ENCODE measurements at places on chromosomes 1 and 21.

DNA sequence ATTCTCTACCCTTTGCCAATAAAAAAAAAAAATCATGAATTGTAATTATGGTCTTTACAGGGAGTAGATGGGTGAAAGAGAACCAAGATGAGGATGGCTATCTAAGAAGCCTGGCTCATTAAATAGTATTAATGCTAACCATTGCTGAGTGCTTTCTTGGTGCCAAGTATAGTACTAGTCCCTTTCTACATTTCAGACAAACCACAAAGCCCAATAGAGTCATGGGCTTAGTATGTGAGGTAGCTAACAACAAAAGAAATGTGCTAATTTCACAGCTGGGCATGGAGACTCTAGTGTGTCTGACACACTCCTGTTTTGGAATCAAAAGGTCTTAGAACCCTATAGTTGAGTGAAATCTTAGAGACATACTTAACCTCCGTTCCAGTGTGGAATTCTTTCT, 84.5 kb upstream of the ESRRG start:
- DNase-seq: no peak
- H3K4me1 ChIP-seq: no peaks in the 10 kb centered on the region
- H3K4me3 ChIP-seq: no peak overlapping the region
- no peak overlapping the region for H3K27ac ChIP-seq
- no peaks in the 10 kb centered on the region for H3K27me3 ChIP-seq

DNA sequence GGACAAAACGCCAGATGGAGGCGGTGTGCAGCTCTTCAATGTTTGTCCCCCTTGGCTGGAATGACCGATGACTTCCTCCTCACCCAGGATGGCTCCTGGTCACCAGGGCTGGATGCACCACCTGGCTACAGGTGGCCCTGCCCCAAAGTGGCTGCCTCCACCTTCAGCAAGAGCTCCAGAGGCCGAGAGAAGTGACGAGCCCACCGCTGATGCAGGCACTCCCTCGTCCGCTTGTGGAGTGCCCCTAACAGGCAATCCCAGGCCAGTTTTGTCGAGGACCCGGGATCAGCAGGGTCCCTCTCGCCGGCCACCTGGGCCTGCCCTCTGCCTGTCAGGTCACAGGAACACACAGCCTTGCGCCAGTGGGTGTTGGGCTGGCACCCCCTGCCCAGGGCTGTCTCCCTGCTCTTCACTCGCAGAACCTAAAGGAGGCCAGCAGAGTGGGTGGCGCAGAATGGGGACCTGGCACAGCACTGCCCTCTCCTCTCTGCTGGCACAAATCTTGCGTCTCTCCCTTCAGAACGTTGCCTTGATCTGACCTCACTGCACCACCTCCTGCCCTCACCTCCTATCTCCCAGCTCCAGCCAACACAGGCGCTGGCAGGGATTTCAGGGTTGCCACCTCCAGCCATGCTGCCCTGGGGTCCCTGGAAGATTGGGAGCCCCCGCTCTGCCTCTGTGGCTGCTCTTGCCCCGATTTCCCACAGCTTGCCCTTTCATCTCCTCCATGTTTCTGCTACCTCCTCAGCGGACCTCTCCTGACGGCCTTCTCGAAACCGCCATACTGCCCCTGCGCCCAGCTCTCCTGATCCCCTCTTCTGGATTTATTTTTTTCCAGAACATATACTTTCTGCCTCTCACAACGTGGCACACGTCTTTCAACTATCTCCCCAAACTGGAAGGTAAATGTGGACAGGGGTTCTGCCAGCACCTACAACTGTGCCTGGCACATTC, 38.6 kb downstream of the SLC45A1 start:
- no peaks in the 10 kb centered on the region for H3K4me1 ChIP-seq
- no peak for DNase-seq
- no peaks in the 10 kb centered on the region for H3K27me3 ChIP-seq
- no peak overlapping the region for H3K4me3 ChIP-seq
- no peak overlapping the region for H3K27ac ChIP-seq

- peaks cover 7% of the 10 kb centered on the region for H3K4me1 ChIP-seq
- no peak overlapping the region for H3K4me3 ChIP-seq
- no peaks in the 10 kb centered on the region for H3K27me3 ChIP-seq
- peak overlapping the region; percentile 73 for H3K27ac ChIP-seq
- no peak for DNase-seq
Measured at GRCh38 chr1:229554886-229555621, 3.5 kb downstream of the ABCB10 start.

DNA sequence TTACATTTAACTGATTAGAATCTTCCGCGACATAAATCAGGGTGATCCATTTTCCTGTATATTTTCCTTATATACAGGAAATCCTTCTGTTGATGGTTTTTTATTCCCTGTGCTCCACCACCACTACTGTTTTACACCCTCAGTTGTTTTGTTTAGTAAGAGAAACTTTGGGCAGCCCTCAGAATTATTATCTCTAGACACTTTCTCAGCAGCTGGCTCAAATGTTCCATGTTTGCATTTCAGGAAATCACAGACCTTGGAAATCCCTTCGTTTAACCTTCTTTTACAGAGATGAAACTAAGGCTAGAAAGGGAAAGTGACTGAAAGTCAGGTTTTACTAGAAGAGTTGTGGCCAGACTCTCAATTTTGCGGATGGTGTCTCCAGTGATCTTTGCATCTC, 15.2 kb downstream of the ZNF697 start:
- no peaks in the 10 kb centered on the region for H3K27me3 ChIP-seq
- H3K4me1 ChIP-seq: no peaks in the 10 kb centered on the region
- DNase-seq: no peak
- H3K4me3 ChIP-seq: no peak overlapping the region
- no peaks in the 10 kb centered on the region for H3K36me3 ChIP-seq

- no peaks in the 10 kb centered on the region for H3K4me1 ChIP-seq
Measured at GRCh38 chr1:118155106-118155505, 29.9 kb downstream of the SPAG17 start.

GRCh38 chr1:109369167-109369746, 28.5 kb downstream of the SORT1 start:
- no peak for DNase-seq
- no peaks in the 10 kb centered on the region for H3K27me3 ChIP-seq
- no peak overlapping the region for H3K4me3 ChIP-seq
- no peaks in the 10 kb centered on the region for H3K36me3 ChIP-seq

DNA sequence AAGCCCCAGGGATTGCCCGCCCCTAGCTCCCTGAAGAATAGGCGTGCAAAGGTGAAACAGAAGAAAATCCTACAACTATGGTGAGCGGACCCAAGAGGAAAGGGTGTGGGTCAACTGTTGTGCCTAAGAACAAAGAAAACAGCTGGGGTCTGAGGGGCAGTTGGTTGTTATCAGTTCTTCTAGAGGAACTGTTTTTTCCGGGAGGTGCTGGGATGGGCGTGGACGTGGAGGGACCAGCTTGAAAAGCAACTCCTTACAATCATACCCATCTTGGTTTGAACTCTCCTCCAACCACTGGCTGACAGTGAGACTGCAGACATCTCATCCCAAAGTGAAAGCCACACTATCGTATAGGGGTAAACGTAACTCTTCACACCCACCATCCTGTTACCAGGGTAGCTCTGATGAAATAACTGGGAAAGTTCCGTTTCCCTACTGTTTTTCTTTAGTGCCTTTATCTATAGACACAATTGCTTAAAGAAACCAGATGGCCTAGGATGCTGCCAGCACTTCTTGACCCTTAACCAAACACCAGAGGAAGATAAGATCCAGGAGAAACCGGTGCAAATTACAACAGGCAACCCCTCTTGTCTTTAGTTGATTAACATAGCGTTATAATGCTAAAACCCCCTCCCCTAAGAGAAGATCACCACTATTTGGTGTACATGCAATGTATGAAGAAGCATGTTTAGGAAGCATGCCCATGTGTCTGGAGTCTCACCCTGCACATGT, 25.6 kb upstream of the FAM89A start:
- H3K36me3 ChIP-seq: no peaks in the 10 kb centered on the region
- H3K27ac ChIP-seq: no peak overlapping the region
- no peaks in the 10 kb centered on the region for H3K4me1 ChIP-seq
- no peaks in the 10 kb centered on the region for H3K27me3 ChIP-seq
- no peak overlapping the region for H3K4me3 ChIP-seq
- no peak for DNase-seq

DNA sequence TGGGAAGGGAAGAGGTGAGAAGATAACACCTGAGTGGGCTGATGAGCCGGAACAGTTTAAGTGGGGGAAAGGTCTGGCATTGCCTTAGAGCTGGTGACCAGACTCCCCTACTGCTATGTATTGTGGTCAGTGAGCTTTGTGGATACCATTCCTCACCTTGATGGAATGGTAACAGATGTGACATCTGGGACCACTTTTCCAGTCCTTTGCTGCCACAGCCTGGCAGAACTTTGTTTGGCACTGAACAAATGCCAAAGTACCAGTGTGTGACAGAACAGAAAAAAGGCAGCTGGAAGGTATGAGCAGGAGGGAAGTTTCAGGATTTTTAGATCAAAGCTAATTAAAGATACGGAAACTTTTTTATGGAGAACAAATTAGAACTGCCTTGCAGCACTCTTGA, 6.2 kb downstream of the MED8 start:
- H3K4me3 ChIP-seq: no peak overlapping the region
- no peak for DNase-seq
- no peaks in the 10 kb centered on the region for H3K27me3 ChIP-seq
- H3K36me3 ChIP-seq: no peaks in the 10 kb centered on the region
- H3K4me1 ChIP-seq: no peaks in the 10 kb centered on the region

- H3K36me3 ChIP-seq: no peaks in the 10 kb centered on the region
- no peak overlapping the region for H3K27ac ChIP-seq
- H3K4me1 ChIP-seq: no peaks in the 10 kb centered on the region
- no peak overlapping the region for H3K4me3 ChIP-seq
Measured at GRCh38 chr1:99457381-99458165, 188.3 kb upstream of the PALMD start.

GRCh38 chr1:201282216-201282615, 1.1 kb upstream of the PKP1 start:
- DNase-seq: no peak
- H3K4me1 ChIP-seq: no peaks in the 10 kb centered on the region
- no peaks in the 10 kb centered on the region for H3K27me3 ChIP-seq

GRCh38 chr21:44932408-44933181, 7.2 kb upstream of the SLX9 start:
- H3K36me3 ChIP-seq: no peaks in the 10 kb centered on the region
- H3K4me1 ChIP-seq: peaks cover 16% of the 10 kb centered on the region
- peak overlapping the region; percentile 44 for H3K4me3 ChIP-seq

GRCh38 chr1:156664767-156665411, 12.3 kb downstream of the NES start:
- peak overlapping the region; percentile 89 for H3K27ac ChIP-seq
- DNase-seq: peak; percentile 58
- H3K4me1 ChIP-seq: peaks cover 70% of the 10 kb centered on the region
- H3K4me3 ChIP-seq: no peak overlapping the region

DNA sequence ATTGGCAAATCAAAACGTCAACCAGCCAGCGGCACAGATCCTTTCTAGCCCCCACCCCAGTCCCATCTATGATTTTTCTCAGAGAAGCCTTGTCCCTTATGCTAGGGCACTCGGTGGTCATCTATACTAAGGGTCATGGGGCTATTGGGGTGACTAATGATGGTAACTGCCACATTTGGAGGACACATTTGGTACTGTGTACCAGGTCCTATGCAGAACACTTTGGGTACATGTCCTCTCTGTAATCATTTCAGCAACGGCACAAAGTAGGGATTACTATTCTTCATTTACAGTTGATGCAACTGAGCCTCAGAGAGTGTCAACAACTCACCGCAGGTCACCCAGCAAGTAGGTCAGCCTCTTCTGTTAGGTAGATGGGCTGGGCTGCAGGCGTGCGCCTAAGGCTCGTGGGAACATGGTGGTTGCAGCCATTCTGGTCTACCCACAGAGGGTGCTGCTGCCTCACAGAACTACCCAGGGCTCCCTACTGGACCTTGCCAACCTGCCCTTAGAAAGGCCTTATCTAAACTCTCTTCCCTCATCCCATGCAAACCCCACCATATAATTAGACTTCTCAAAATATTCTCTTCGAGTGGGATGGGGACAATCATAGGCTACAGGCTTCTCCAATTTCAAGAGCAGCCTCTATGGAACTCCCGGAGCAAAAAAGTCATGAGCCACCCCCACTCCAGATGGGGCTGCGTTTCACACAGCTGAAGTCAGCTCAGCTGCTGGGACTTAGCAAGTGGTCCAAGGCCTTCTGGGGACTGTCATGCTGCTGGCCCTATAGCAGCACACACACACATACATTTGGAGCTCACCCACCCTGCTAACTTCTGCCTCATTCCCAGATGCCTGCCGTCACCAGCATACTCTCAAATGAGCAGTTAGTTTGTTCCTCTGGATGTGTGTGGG, 5.8 kb upstream of the SDHB start:
- no peak overlapping the region for H3K4me3 ChIP-seq
- H3K4me1 ChIP-seq: no peaks in the 10 kb centered on the region
- peak; percentile 74 for DNase-seq
- H3K36me3 ChIP-seq: no peaks in the 10 kb centered on the region
- H3K27me3 ChIP-seq: no peaks in the 10 kb centered on the region

DNA sequence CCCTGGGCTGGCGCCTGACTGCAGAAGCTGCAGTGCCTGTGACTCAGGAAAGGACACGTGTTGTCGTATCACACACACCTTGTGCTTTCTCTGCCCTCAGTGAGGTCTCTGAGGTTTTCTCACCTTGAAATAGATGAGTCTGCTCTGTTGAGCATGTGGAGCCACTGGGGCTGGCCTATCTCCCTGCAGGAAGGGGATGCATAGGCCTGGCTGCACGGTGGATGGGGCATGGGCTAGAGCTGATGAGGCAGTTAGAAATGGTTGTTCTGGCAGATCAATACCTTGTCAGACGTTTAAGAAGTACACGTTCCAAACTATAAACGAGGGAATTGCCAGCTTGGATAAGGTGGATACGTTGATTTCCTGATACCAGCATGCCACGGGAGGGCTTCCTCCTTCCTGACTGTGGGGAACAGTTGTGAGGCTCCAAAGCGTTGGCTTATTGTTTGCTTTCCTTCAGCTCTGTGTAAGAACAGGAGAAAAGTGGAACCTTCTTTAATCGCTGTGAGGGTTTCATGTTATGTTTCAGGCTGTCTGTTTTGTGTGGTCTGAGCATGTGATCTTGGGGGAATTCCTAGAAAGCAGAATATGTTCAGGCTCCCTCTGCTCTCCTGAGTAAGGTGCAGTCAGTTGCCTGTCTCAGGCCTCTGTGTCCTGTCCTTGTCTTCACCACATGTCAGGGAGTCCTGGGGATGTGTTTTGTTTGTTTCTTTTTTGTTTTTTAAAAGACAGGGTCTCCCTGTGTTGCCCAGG, 44.8 kb downstream of the PCNT start:
- H3K27me3 ChIP-seq: no peaks in the 10 kb centered on the region
- H3K4me1 ChIP-seq: no peaks in the 10 kb centered on the region

- no peaks in the 10 kb centered on the region for H3K4me1 ChIP-seq
- DNase-seq: no peak
- H3K27me3 ChIP-seq: no peaks in the 10 kb centered on the region
- no peak overlapping the region for H3K27ac ChIP-seq
Measured at GRCh38 chr1:233639611-233640010, 25.7 kb downstream of the KCNK1 start.

GRCh38 chr1:218666263-218666662, 321.1 kb downstream of the TGFB2 start:
- no peak for DNase-seq
- H3K36me3 ChIP-seq: no peaks in the 10 kb centered on the region
- H3K4me3 ChIP-seq: no peak overlapping the region
- H3K27ac ChIP-seq: no peak overlapping the region
- no peaks in the 10 kb centered on the region for H3K27me3 ChIP-seq
- H3K4me1 ChIP-seq: no peaks in the 10 kb centered on the region

Measured in Caco-2 (cell line).